ENCODE measurements at places on chromosomes 2 and 18. TPM values are rescaled to one million over a fixed set of nuclear protein-coding genes. Genes with fewer than 3 reads are reported as not detected.

- peak; percentile 30 for DNase-seq
These were observed 38.6 kb upstream of the NOTO start for GRCh38 chr2:73163483-73164367.

DNA sequence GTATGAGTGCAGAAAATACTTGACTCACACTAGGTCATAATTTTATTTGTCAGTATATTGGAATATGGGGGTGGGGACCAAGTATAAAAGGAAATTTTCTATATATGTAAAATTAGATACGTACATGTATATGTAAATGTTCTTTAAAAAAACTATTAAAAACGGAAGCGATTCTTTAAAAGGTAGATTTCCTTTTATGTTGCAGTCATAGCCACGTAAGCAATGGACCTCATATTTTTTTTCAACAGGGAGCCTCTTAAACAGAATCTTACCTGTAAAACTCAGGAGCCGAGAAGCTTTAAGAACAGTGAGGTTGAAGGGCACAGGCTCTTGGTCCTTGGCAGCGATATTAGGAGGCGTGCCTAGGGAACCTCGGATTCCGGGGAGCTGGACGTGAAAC lies 3.3 kb downstream of the RHBDD1 start:
- no peak for DNase-seq

GRCh38 chr2:66462501-66462825 lies 27.5 kb downstream of the MEIS1 start:
- DNase-seq, result no peak

DNA sequence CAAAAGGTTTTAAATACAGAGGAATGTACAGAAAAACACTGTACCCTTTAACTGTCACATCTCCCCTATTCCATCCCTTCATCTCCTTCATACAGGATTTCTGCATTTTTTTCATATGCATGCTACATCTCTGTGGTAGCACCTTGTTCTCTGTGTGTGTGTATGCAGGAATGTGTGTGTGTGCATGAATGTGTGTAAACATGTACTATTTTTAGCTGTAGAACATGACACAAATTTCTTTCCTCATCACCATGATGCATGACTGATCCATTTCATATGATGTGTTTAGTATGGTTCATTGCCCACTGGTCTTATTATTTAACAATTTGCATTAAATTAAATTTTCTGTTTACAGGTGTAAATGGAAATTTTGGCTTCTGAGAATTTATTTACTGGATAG lies 21.5 kb upstream of the ZEB2 start:
- DNase-seq, result no peak

- no peak for DNase-seq
These were observed 16.1 kb downstream of the MLPH start for GRCh38 chr2:237503201-237503600.

- no peak for DNase-seq
These were observed 261.4 kb downstream of the TWIST2 start for GRCh38 chr2:239109041-239109927.

DNA sequence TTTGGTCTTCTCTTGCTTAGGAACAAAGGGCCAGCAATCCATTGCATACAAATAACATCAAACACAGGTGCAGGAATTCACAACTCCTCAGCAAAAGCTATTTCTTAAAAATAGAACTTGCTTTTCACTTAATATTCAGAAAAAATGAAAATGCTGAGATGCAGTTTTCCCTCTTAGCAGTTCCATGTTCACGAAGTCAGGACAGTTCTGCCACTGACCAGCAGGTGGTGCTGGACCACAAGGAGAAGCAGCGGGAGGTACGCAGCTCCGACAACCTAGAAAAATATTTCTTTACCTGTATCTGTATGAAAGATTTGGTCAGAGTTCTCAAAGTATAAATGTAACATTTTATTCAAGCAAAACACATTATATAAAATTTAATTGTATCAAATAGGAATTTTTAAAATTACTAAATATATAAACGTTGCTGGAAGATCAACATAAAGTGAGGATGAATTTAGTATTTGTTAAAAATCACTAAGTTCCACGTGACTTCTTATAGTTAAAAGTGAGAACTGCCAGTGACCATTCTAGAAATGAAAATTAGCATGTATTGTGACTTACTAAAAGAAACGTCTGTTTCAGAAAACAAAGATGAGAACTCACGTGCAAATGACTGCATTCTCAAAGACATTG lies 48.8 kb downstream of the ADNP2 start:
- peak; percentile 13 for DNase-seq

GRCh38 chr18:55775972-55776371 lies 188.0 kb upstream of the TCF4 start:
- no peak for DNase-seq

Gene SDC1
- total RNA-seq, result 127 TPM

Gene MAL
- total RNA-seq, result 2.4 TPM

Gene KCNG2
- 0.49 TPM for total RNA-seq
